ENCODE measurements at places on chromosomes 12 and 14.

DNA sequence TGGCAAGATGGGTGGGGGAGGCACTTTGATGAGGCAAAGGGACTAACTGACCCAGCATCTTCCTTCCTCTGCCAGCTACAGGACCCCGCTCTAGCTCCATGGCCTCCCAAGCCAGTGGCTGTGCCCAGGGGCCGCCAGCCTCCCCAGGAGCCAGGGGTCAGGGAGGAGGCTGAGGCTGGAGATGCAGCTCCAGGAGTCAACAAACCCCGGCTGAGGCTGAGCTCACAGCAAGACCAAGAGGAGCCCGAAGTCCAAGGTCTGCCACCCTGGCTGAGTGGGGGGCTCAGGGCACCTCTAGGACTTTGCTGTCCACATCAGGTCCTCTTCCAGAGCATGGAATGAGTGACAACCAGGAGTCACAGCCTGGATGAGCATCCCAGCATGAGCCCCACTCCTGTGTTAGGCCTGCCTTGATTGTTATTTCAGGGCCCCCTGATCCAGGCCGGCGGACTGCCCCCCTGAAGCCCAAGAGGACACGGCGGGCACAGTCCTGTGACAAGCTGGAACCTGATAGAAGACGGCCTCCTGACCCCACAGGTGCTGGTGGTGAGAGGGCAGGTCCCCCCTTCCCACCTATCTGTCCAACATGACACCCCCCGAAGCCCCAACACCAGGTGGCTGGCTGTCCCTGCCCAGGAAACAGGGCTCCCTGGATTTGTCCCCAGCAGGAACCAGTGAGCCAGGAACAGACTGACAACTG is 2.5 kb upstream of the CPNE6 start:
- no peak for DNase-seq

- DNase-seq = peak; percentile 39
Measured at GRCh38 chr14:22657861-22658260, 13.7 kb upstream of the OR6J1 start.

- DNase-seq = no peak
Measured at GRCh38 chr12:112836736-112837628, 45.4 kb downstream of the RPH3A start.

GRCh38 chr12:28844718-28845117 is 304.4 kb upstream of the FAR2 start:
- DNase-seq = no peak

GRCh38 chr14:37695866-37696265 is 100.4 kb downstream of the TTC6 start:
- no peak for DNase-seq

- DNase-seq = no peak
Measured at GRCh38 chr12:32589165-32589865, 89.8 kb upstream of the DNM1L start.

DNA sequence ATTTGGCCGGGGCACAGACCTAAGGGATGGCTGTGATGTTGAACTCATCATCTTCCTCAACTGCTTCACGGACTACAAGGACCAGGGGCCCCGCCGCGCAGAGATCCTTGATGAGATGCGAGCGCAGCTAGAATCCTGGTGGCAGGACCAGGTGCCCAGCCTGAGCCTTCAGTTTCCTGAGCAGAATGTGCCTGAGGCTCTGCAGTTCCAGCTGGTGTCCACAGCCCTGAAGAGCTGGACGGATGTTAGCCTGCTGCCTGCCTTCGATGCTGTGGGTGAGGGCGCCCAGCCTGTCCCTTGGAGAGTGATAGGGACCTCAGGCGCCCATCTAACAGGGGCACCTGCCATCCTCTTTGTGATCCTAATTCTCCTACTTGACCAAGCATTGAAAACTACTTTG is 12.4 kb downstream of the OAS3 start:
- no peak for DNase-seq

DNA sequence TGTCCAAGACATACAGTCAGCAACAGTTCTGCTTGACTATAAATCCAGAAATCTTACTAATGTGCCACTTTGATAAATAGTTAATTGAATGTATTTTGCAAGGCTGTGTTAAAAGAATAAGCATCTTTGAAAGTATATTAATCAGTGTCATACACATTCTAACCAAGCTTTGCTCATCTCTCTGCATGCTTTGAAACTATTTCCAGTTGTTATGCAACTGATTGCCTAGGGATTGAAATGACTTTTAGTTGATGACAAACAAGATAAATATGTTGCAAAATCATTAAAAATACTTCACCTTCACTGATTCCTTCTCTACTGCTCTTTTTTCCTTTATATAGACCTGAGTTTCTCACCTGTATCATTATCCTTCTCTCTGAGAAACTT is 91.3 kb downstream of the AEBP2 start:
- DNase-seq = no peak

- DNase-seq = no peak
Measured at GRCh38 chr12:59119676-59120075, 199.4 kb upstream of the LRIG3 start.

DNA sequence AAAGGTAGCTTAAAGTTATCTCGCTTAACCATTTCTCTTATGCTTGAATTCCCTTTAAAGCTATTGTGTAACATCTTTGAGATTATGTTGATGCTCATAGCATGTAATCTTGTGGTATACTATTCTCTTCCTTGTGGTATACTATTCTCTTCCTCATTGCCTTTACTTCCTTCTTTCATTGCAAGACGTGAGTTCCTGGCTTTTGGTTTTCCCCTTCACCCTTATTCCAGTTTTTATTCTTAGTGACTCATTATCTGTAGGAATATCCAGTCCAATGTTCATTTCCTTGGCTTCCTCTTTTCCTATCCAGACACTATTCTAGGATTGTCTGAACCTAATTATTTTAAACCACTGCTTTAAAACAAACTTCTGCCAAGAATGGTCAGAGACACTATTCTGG is 564.0 kb downstream of the CCER1 start:
- no peak for DNase-seq

- DNase-seq = peak; percentile 98
Measured at GRCh38 chr14:31229638-31230572, 22.3 kb upstream of the HECTD1 start.

GRCh38 chr12:111056618-111057521 is 136.5 kb upstream of the MYL2 start:
- DNase-seq = no peak

GRCh38 chr14:99564256-99564925 is 39.6 kb downstream of the CCDC85C start:
- peak; percentile 44 for DNase-seq
